B cell (primary cell): ENCODE measurements at places on chromosomes 13 and 19. TPM values are rescaled to one million over a fixed set of nuclear protein-coding genes. Genes with fewer than 3 reads are reported as not detected.

GRCh38 chr13:51761643-51762350 is 42.2 kb downstream of the DHRS12 start:
- peaks cover 47% of the 10 kb centered on the region for H3K36me3 ChIP-seq
- no peaks in the 10 kb centered on the region for H3K27me3 ChIP-seq
- no peak overlapping the region for H3K4me3 ChIP-seq
- no peak for DNase-seq
- no peak overlapping the region for H3K27ac ChIP-seq
- H3K4me1 ChIP-seq, result peaks cover 12% of the 10 kb centered on the region

DNA sequence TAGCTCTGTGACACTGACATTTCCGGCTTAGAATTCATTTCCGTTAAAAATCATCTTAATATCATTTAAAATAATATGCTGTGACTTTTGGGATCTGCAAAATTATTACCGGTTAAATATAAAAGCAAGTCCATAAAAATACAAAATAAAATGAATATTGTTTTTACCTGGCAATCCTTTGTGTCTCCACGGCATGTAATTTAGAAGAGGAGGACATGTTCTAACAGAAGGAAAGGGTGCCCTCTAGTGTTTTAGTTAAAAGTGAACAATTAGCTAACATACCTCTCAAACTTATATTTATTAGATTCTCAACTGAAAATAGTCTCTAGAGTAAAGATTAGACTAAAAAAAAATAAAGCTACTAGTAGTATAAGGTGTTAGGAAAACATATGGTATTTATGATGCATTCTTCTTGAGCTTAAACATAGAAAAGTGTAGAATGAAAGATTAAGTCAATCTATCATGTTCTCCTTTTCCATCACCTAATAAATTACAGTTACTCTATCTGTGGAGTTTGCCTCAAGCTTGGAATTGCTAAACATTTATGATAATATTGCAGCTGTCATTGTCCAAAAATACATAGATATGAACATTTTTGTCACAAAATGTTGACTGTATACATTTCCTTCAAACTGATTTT is 676.7 kb upstream of the SPRY2 start:
- H3K4me1 ChIP-seq, result no peaks in the 10 kb centered on the region
- no peak overlapping the region for H3K27ac ChIP-seq
- DNase-seq, result peak; percentile 26
- no peaks in the 10 kb centered on the region for H3K36me3 ChIP-seq

The COL5A3 gene
- not detected in 2 replicates for total RNA-seq

DNA sequence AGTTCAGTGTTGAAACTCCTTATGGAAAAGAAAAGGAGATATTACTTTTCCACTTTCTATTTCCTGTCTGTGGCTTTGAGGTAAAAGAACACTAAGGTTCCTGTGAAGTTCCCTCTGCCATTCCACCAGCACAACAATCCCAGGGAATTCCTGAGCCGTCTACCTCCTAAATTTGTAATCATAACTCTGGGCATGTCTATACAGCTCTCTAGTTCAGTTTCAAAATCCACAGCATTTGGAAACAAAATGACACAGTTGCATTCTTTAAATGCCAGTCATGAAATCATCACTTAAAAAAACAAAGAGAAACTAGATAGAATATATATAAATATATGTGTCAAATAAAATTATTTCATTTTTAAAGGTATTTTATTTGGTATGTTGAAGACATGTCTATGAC is 9.0 kb upstream of the THSD1 start:
- no peaks in the 10 kb centered on the region for H3K27me3 ChIP-seq
- H3K27ac ChIP-seq, result no peak overlapping the region
- no peak overlapping the region for H3K4me3 ChIP-seq
- H3K4me1 ChIP-seq, result no peaks in the 10 kb centered on the region
- H3K36me3 ChIP-seq, result peaks cover 14% of the 10 kb centered on the region

The GPR12 gene
- total RNA-seq, result not detected in 2 replicates

DNA sequence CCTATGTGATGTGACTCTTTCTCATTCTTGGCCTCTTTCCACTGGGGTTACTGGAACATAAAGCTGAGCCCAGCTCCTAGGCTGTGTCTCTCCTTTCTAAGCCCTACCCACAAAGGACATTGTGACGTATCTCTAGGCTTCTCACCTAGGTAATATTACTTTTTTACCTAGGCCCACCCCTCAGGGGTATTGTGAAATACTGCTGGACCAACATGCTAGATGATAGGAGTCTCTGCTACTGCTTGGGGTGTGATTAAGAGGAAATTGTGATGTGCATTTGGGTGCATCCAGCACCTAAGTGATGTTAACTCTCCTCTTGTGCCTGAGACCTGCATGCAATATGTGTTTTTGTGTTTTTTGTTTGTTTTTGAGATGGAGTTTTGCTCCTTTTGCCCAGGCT is 22.8 kb upstream of the ZNF254 start:
- no peaks in the 10 kb centered on the region for H3K27me3 ChIP-seq
- H3K27ac ChIP-seq, result no peak overlapping the region
- no peaks in the 10 kb centered on the region for H3K4me1 ChIP-seq
- no peak for DNase-seq
- H3K36me3 ChIP-seq, result no peaks in the 10 kb centered on the region
- H3K4me3 ChIP-seq, result no peak overlapping the region

GRCh38 chr19:5690955-5691821 is 1.1 kb downstream of the RPL36 start:
- peaks cover 35% of the 10 kb centered on the region for H3K4me1 ChIP-seq
- peak overlapping the region; percentile 88 for H3K27ac ChIP-seq
- peak; percentile 74 for DNase-seq
- no peaks in the 10 kb centered on the region for H3K36me3 ChIP-seq
- H3K4me3 ChIP-seq, result no peak overlapping the region

DNA sequence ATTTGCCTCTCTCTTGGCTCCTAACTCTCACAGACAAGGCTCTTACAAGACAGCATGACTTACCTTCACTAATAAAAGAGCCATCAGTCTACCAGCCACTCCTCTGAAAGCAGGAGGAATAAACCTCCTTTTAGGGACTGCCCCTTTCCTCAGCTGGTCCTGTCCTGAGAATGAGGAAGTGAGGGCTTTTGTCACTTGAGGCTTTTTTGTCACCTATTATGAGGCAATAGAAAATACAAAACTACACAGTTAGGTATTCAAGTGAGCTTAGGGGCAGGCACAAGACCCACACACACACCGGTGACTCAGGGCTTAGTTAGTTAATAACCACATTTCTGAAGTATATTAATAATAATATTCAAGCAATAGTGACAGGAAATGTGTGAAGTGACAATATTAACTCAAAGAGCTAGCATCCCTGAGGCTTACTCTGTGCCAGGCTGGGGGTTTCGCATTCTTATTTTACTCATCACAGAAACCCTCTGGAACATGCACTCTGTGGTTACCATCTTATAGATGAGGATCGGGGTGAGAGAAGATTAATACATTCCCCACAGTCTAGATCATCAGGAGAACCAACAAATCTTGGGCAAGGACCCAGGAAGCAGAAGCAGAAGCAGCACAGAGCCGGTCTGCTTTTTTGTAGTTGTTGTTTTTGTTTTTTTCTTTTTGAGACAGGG is 379.9 kb downstream of the LIG4 start:
- no peaks in the 10 kb centered on the region for H3K4me1 ChIP-seq
- H3K4me3 ChIP-seq, result no peak overlapping the region
- no peaks in the 10 kb centered on the region for H3K36me3 ChIP-seq
- no peak overlapping the region for H3K27ac ChIP-seq
- DNase-seq, result no peak
- H3K27me3 ChIP-seq, result no peaks in the 10 kb centered on the region
